ENCODE measurements at places on chromosomes 13 and 19. TPM values are rescaled to one million over a fixed set of nuclear protein-coding genes. Genes with fewer than 3 reads are reported as not detected.

Gene MIR17HG
- 2.5 TPM for polyA plus RNA-seq

Gene GARIN5A
- not detected for polyA plus RNA-seq

Gene COL4A1
- 0.03 TPM for polyA plus RNA-seq

Gene RNF6
- 11.2 TPM for polyA plus RNA-seq

DNA sequence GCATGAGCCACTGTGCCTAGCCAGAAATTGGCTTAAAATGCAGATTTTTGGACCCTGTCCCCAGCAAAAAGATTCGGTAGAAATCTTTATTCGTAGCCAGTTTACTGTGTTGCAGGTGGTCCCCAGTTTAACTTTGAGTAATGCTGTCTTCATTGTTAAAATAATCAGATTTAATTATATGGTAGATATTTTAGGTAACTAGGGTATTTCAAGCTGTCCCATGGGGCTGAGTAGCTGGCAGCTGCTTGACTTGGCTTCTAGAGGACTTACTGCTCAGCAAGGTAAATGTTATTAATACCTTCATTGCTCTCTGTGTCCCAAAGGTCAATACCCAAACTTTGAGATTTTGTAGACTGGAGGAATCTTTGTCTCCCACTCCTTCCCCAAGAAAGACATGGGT lies 21.1 kb downstream of the LSM14A start:
- no peak for DNase-seq
- no peak overlapping the region for H3K27ac ChIP-seq
- H3K4me3 ChIP-seq = no peak overlapping the region

DNA sequence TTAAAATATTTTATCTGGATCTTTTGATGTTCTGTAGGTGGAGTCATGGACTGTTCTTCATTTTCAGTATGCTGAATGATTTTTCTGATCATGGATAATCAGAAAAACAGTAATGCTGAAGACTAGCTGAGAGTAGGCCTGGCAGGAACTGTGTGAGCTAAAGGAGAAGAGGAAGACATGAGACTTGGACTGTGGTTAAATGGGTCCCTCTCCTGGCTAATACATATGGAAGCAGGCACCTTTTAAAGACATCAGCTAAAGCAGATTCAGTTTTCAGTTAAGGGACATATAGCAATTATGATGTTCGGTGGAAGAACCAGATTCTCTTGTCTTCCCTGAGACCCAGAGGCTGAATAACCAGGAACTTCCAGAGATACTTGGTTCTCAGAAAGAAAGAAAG lies 169.4 kb downstream of the OLFM4 start:
- no peak for DNase-seq
- H3K4me1 ChIP-seq = no peaks in the 10 kb centered on the region
- H3K36me3 ChIP-seq = no peaks in the 10 kb centered on the region
- no peak overlapping the region for H3K4me3 ChIP-seq
- no peak overlapping the region for H3K27ac ChIP-seq

GRCh38 chr13:111663505-111663904 lies 343.1 kb downstream of the TEX29 start:
- DNase-seq = no peak
- no peaks in the 10 kb centered on the region for H3K4me1 ChIP-seq
- H3K4me3 ChIP-seq = no peak overlapping the region
- H3K27ac ChIP-seq = no peak overlapping the region

DNA sequence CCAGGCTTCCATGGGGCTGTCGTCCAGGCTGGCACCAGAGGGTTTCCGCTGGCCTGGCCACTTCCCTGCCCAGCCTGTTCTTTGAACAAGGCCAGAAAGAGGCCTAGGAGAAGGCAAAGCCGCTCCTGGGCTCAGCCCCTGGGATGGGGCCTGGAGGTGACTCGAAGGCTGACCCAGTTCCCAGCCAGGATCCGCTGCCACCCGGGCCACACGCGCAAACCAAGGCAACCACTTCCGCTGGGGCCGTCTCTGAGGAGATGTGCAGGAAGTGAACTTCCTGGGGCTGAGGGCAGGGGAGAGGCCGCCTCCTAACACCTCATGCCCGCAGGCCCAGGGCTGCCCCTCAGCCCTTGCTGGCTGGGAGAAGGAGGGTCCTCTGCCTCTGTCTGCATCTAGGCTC lies 15.2 kb downstream of the PLEKHF1 start:
- H3K4me1 ChIP-seq = peaks cover 36% of the 10 kb centered on the region
- 0 out of 3 replicates have a peak, but pooled peaks cover under 1% of the 10 kb centered on the region for H3K36me3 ChIP-seq
- no peak overlapping the region for H3K4me3 ChIP-seq
- no peak for DNase-seq

GRCh38 chr13:44822291-44822690 lies 167.0 kb downstream of the NUFIP1 start:
- H3K36me3 ChIP-seq = no peaks in the 10 kb centered on the region
- no peak overlapping the region for H3K4me3 ChIP-seq
- H3K27me3 ChIP-seq = no peaks in the 10 kb centered on the region
- DNase-seq = no peak
- no peaks in the 10 kb centered on the region for H3K4me1 ChIP-seq

Data from HepG2 (cell line).